ENCODE measurements at places on chromosomes 12 and 14.

- DNase-seq = no peak
Observed at GRCh38 chr14:61705017-61705416, 9.7 kb downstream of the HIF1A start.

- no peak for DNase-seq
Observed at GRCh38 chr14:22980672-22981089, 1.7 kb downstream of the AJUBA start.

GRCh38 chr12:42485823-42486222, 103.7 kb downstream of the PRICKLE1 start:
- DNase-seq = no peak

DNA sequence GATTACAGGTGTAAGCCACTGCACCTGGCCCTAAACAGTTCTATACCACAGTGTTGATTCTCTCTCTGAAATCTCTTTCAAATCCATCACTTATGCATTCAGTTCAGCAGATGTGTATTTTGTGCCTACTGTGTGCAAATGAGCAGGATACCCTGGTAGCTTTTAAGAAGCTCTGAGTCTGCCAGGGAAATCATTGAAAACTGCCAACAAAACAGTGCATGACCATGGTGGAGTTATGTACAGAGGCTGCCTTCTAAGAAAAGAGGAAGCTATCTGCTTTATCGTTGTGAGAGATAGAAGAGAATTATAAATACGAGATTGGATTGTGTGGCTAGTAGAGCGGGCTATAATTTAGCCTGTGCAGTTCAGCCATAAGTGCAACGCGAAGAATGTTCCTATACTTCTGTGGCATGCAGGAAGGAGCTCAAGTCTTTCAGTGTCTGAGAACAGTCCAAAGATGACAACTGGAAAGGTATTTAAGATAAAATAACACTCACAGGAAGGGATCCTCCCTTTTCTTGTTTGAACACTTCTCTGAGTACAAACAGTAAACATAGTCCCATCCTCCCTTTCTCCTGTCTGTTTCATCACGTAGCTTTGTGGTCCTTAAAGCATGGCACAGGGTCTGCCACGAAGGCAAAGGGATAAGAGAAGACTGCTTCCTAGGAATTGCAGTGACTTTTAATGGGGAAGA, 4.3 kb downstream of the DIP2B start:
- no peak for DNase-seq

- no peak for DNase-seq
Observed at GRCh38 chr14:56733396-56733795, 76.9 kb downstream of the OTX2 start.

DNA sequence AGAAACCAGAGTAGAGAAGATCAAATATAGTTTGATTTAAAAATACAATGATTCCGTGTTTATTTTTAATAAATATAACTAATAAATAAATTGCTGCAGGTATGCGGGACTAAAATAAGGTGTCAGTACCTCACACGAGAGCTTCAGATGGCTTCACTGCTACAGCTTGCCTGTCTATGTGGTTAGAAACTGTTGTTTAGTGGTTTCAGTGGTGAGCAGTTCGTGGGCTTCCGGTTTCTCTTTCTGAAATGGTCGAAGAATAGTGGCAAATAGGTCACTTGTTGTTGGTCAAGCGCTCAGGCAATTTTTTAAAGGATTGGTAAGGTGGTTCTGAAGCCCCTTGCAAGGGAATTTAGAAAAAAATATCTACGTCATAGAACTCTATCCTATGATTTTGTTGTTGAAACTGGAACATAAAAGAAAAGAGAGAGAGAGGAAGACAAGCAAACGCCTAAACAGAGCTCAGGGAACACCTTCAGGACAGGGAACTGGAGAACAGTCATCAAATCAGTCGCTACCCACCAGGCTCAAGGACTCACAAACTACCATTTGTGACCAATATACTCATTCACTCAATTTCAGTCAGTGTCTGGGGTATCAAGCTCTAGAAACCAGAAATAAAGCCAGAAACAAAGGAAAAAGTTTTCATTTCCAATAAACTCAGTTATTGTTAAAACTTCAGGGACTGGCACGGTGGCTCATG, 31.3 kb downstream of the GABARAPL1 start:
- no peak for DNase-seq

DNA sequence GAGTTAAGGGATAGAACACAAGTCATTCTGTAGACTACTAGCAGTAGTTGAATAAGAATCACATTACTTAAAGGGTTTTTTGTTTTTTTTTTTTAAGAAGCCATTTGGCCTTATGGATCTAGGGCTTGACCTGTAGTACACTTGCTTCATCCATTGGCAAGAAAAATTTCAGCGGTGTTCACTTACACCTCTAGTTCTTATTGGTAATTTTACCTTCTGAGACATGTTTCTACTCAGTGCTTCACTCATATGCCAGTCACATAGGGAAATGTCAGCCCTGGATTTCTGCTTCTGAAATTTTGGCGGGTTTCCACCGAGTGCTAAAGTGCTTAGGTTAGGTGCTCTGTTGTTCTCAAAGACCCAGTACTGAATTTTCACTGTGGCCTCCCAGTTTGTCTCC, 72.9 kb downstream of the FRMD6 start:
- DNase-seq = no peak

- no peak for DNase-seq
Observed at GRCh38 chr12:90055071-90055470, 346.4 kb upstream of the ATP2B1 start.

DNA sequence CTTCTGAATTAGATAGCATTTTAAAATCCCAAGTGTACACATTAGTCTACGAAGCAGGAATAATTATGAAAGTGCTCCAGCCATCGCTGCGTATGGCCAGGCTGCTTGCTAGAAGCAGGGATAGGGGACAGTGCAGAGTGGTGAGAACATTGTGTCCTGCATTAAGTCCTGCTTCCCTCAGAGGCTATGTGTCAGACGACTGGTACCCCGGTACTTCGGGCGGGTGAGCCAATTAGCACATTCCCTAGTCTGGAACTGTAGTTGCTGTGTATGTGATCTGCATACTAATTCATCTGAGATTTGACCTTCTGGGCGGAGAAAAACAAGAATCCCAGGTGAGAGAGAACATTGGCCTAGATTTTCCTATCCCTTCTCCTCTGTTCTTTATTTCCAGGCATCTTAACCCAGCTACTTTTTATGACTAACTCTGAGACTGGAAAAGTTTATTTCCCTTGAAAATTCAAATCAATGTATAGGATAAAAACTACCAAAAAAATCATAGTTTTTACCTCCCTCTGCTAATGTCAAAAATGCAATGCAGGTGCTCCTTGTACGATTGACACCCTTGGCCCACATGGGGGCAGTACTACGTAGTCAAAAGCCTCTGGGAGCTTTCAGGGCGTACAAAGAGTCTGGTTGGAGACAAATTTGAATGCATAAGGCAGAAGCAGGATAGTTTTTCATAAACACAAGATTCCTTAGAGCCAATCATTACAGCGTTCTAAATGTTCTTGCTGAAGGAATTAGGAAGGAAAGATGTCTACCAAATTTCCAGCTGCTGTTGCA, 764.3 kb downstream of the NOVA1 start:
- no peak for DNase-seq

DNA sequence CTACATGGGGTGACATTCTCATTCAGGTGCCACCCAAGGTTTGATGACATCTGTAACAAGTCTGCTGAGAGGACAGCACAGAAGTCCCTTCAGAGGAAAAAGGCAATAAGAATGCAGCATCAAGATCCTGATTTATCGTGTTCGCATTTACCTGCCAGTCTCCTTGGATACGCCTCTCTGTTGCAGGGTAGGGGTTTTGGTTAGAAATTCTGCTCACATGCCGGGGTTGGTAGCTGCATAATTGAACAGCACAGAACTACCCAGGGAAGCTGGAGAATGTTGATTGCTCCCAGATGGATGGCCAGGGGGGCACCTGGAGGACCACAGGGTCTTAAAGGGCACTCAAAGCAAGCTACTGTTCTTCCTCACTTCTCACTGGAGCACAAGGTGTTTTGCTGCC, 31.1 kb upstream of the CHST11 start:
- DNase-seq = no peak

DNA sequence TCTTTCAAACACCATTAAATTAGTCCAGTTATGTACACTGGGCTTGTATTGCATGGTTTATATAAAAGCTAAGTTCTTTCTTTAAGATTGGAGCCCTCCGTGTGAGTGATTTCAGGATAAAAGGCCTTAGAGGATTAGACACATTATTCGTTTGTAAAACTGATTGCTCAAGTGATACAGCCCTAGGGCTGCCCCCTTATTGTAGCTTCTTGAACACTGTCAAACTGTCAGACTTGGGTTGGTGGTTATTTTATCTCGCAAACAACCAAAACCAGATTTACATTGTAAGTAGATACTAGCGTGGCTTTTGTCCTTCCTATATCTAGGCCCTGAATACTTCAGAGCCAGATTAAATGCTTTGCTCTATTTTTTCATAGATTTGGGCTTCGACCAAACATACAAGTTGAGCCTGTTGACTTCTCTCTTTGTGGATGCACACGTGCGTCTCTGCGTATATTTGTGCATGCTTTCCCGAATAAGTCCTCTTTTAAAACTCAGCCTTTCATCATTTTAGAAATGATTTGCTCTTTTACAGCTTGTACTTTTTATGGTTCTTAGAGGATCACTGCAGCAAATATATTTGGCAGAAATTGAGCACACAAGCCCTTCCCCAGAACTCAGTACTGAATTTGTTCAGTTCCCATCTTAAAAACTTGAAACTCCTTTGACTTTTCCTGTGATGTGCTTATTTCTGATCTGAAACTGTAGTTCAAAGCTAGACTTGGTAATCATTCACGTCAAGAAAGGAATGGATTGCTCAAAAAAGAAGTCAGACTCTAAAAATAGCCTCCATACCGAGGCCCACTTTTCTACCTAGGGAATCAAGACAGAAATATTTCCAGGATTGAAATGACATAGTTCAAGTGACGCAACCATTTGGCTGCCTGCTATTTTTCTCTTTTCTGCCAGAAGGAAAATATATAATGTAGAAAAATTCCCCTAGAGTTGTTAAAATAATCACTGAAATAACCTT, 129.5 kb downstream of the ETV6 start:
- DNase-seq = no peak

- DNase-seq = no peak
Observed at GRCh38 chr12:116455540-116456329, 103.4 kb upstream of the MAP1LC3B2 start.

- no peak for DNase-seq
Observed at GRCh38 chr12:56374726-56375597, 12.3 kb upstream of the APOF start.

DNA sequence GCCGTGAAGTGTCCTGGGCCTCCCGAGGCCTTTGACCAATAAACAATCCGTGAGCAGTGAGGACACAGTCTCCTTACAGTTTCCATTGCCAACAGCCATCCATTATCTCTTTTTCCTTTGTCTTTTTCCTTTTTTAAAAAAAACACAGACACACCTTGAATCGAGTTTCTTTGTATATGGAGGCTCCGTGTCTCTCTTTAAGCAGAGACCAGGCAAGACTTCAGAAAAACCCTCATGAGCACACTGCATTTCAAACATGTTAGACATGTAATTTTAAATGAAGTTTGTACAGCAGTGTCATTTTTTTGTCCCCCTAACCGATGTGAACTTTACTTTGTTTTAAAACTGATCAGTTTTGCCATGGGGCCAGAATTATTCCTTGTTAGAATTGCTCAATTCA, 111.1 kb downstream of the SPTSSA start:
- DNase-seq = no peak

DNA sequence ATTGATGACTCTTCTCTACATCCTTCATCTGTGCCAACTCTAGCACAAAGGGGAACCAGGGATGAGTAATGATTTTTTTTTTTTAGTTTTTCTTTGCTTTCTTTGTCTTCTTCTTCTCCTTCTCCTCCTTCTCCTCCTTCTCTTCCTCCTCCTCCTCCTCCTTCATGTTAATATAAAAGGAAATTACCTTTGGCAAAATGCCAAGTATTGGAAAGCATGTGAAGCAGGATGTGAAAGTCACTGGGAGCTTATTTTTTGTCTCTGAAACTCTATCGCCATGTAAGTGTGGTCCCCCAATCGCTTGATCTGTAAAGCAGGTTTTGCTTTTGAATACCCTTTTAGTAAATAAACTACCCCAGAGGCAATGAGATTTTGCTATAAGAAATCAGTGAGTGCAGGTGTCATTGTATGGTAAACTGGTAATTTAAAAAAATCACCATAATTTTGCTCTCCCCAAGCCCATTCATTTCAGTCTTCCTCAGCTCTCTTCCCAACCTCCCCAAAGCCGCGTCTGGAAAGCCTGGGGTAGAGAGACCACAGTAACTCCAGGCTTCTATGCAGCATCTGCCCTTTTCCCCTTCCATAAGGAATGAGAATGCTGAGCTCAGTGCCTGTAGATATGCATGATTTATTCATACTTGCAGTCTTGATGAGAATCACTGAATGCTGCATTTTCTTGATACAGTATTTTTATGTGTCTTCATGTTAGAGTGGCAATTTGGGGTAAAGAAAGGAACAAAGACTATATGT, 388.7 kb downstream of the TMEM117 start:
- no peak for DNase-seq

DNA sequence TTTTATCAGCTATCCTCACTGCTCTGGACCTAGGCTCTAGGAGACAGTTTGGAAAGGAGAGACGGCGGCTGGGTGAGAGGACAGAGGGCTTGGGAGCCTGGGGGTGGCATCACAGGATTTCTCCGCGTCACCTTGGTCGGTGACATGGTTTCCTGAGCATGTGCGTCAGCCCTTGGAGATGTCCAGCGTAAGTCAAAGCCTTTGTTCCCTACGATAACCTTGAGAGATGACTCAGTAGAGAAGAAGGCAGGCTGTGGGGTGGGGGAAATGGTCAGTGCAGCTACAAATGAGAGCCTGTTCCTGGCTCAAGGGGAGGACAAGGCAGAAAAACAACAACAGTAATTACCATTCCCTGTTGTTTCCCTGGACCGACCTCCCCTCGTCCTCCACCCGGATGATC, 90.2 kb upstream of the TBX3 start:
- DNase-seq = no peak

- DNase-seq = peak; percentile 48
Observed at GRCh38 chr14:76761136-76761959, at the start of gene VASH1. TSS of gene VASH1 (plus strand) at chr14:76761468. CDS start at chr14:76762822, 1,354 bp downstream.

GRCh38 chr14:81971911-81972310, 438.3 kb upstream of the SEL1L start:
- DNase-seq = no peak

GRCh38 chr14:69673104-69673503, 61.7 kb downstream of the SUSD6 start:
- no peak for DNase-seq

DNA sequence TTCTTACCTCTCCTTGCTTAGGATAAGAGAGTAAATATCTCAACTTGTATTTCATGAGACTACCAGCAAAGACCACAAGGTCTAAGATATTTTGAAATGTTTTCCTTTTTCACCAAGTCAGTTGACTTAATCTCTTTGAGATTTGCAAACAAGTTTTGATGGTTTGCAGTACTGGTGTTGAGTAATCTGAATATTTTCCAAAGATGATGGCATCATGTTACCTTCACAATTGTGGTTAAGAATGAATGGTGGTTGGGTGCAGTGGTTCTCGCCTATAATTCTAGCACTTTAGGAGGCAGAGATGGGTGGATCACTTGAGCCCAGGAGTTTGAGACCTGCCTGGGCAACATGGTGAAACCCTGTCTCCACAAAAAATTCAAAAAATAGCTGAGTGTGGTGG, 225.7 kb downstream of the TMTC2 start:
- DNase-seq = no peak

- DNase-seq = no peak
Observed at GRCh38 chr14:30312214-30312613, 246.7 kb upstream of the G2E3 start.
